ENCODE measurements at places on chromosomes 7 and 10.

- DNase-seq: no peak
Measured at GRCh38 chr7:100949227-100949932, at the start of gene MUC3A. MUC3A (plus strand) TSS chr7:100949534; CDS start chr7:100949625, 91 bp downstream.

DNA sequence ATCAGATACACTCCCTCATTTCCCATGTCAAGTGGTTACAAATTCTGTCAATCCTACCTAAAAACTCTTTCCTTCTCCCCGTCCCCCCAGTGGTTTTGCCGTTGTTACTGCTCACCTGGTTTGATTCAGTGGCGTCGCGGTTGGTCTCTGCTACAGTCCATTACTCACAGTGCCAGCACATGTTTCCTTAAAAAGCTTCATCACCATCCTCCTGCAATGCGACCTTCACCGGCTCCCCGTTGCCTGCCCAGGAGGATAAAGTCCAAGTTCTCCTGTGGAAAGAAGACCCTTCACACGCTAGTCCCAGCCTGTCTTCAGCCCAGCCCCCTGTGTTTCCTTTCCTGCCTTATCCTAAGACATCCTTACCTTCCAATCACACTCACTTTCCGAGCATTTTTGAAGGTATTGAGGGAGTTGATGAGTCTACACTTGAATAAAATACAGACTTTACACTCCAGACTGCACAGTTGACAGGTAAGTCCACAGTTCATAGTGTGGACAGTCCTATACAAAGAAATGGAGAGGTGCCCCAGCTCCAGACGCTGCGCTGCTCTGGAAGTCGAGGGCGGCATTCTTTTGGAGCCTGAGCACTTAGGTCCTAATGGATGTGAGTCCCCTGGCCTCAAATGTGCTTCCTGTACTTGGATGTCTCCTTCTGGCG, 3.4 kb upstream of the LARP4B start:
- DNase-seq: no peak

DNA sequence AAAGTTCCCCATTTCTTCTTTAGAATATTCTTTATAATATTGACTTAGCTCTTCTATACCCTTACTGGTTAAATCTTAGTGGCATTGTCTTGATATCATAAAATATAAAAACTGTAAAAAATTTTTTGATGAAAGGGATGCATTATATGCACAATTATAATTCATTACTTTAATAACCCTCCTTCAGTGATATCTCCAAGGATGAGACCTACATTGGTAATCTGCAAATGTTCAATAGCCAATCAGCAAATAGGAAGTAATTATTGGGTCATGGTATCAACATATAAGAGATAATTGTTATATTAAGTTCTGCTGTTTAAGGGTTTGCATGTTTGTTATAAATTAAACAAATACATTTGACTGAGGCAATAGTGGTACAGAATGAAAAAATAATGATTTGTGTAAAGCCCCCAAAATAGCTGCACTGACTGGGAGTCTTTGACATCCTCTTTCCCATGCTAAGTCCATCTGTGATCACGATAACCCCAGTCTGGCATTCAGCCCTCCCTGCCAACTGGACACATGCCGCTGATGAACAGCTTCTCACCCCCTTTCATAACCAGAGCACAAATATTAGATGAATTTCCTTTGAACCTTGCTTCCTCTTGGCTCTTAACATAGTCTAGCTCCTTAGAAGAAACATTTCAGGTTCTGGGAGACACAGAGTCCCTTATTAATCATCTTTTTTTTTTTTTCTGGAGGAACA, 169.5 kb downstream of the CPED1 start:
- no peak for DNase-seq

- DNase-seq: no peak
Measured at GRCh38 chr7:21969822-21970221, 24.1 kb upstream of the CDCA7L start.

DNA sequence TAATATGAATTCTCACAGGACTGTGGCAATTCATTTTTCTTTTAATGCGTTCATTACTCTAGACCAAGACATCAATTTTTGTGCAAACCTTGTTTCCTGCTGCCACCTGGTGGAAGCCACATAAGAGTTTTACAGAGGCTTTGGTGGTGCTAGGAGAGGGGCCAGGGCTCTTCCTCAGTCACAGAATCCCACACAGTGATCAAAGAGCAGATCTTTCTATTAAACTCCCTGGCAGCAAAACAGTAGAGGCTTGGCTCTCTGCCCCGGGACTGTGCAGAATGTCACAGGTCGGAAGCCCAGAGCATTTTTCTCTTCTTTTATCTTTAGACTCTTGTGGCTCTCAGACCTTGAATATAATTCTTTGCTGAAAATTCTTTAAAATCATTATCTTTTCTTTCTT, 506.4 kb upstream of the C7orf33 start:
- DNase-seq: peak; percentile 59

DNA sequence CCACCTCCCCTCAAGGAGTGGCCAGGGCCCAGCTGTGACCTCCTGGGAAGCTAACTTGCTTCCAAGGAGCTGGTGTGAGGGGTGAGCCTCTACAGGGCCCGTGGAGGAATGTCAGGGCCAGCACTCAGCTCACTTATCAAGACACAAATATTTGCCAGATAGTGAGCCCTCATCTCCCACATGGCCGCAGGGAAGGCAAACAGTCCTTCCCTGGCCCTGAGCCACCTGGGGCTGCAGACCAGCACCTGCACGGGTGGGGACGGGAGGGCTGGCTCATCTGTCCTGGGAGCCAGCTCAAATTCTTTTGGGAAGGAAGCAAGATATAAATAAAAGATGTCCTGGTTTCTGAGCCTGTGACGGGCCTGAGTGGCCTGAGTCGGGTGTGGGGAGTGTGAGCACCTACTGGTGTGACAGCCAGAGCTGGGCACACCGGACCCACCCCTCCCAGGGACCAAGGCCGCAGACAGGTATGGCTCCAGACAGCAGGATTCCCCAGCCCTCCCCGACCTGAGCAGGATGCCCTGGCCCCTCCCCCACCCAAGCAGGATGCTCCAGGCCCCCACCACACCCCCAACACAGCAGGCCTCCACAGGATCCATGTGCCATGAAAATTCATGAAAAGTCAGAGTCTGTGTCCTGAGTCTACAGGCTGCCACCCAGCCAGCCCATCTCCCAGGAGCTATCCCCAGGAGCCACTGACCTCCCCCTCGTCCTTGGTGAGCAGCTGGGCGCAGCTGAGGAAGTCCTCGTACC, 148.0 kb downstream of the MAPK8 start:
- no peak for DNase-seq

DNA sequence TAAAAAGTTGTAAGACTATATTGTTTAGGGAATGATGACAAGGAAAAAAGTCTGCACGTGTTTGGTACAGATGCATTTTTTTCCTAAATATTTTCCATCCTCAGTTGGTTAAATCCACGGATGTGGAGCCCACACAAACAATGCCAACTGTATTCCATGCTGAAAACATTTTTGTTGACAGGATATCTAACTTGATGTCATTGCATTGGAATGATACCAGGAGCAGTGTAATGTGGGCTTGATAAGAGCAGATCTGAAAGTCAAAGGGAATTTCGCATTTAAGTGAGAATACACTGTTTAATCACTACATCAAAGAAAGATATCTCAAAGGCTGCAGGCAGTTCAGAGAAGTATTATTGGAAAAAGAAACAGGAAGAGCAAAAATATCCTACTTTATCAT, 49.5 kb upstream of the TMEM140 start:
- DNase-seq: no peak

- no peak for DNase-seq
Measured at GRCh38 chr10:123970207-123970926, 78.8 kb upstream of the CPXM2 start.

- no peak for DNase-seq
Measured at GRCh38 chr7:35691827-35692307, 3.1 kb downstream of the HERPUD2 start.

- DNase-seq: no peak
Measured at GRCh38 chr10:86952106-86952505, 5.3 kb downstream of the MMRN2 start.

DNA sequence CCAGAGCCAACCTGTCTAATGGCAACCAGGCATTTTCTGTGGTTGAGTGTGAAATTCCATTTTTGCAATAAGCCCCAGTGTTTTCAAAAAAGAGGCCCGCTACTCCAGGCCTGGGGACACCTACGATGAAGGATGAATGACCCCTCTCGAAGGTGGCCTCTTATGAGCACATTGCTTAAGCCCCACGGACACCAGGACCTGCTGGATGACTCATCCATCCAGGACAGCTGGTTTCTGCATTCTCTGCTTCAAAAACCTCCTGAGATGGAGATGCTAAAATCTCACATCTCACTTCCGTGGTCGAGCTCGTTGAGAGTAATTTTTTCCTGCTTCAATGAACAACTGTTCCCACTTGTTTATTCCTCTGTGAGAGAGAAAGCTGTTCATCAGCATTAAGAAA, 150.2 kb upstream of the FZD8 start:
- no peak for DNase-seq

DNA sequence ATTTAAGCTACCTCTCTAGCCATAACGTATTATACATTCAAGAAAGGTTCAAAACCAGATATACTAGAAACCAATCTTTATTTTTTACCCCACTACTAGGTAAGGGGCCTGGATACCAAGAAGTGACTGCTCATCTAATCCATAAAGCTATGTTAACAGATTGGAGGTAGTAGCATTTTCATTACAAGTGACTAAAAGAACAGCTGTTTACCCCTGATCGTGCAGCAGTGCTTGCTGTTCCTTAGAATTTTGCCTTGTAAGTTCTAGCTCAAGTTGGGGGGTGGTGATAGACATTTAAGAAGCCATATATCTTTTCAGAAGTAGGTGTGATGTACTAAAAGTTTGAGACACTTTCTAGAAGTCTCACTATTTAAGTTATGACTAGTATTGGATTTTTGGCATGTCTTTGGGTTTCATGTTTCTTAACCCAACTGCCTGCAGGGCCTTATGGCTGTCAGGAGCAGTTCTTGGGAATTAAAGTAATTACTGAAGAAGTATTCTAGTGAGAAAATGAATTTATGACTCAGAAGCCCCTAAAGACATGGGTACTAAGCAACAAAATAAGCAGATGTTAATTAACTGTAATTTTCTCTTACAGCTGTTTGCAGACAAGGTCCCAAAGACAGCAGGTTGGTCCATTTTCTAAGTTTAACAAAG, 2.3 kb downstream of the PPIA start:
- DNase-seq: no peak

GRCh38 chr7:15977663-15978062, 291.2 kb upstream of the MEOX2 start:
- peak; percentile 3 for DNase-seq

DNA sequence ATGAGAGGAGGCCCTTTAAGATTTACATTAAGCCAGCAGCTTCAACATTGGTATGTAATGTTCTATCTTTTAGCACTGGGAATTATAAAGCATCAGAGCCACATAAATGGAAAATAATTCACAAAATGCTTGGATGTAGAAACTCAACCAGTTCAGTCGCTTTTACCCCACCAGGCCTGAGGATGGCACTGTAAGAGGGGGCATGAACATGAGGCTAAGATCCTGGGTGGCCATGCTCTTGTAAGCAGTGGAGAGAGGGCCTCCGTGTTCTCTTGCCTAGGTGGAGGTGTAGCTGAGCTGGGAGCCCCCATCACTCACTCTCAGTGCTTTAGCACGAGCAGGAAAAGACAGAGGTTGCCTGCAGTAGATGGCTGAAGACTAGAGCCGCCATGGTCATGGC, 238.8 kb downstream of the FANK1 start:
- no peak for DNase-seq

- no peak for DNase-seq
Measured at GRCh38 chr10:103761075-103761920, 94.1 kb downstream of the SH3PXD2A start.

GRCh38 chr10:128025437-128025836, 100.8 kb downstream of the MKI67 start:
- no peak for DNase-seq

DNA sequence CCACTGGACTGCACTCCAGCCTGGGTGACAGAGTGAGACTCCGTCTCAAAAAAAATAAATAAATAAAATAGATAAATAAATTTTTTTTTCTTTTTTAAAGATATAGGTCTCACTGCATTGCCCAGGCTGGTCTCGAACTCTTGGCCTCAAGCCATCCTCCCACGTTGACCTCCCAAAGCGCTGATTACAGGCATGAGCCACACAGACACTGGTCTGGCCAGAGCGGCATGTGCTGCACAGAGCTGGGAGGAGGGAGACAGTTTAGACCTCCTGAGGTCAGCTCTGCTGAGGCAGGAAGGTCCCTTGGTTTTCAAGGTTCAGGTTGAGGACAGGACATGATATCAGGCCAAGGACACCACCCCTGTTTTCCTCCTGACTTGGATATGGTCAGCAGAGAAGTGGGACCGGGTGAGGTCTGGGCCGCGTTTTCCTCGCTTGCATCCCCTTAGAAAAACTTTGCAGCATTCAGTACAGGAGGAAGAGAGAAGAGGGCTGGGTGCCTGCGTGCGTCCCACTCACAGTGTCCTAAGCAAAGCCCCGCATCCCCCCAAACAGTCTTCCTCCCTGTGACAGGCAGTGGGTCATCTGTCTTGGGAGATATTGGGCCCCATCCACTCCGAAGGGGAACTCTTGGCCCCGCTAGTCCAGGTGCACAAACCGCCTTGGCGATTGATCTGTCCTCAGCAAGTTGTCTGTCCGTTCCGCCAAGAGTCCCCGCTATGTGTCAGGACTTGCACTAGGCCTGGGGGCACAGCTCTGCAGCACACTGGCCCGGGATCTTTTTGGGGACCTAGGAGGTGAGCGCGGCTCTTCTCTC, 56.1 kb downstream of the ZNF727 start:
- no peak for DNase-seq

- no peak for DNase-seq
Measured at GRCh38 chr7:105612806-105613205, 31.5 kb upstream of the EFCAB10 start.

- no peak for DNase-seq
Measured at GRCh38 chr7:65974191-65974801, 7.7 kb downstream of the GUSB start.

DNA sequence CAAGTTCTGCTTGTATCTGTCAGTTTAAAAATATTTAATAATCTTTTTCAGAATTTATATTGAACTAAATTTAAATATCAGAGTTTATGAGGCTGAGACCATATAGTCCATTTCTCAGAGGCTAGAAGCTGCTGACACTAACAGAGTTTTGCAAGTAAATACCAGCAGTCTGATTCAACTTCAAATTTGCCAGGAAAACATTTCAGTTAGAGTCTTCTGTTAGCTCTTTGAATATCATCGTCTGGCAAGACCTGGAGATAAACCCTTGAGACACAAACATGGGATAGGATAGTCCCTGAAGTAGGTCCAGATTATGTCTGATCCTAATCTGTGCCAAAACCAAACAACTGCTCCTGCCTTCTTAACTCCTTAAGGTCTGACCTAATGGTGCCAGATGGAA, 472.8 kb upstream of the STEAP1 start:
- DNase-seq: no peak

DNA sequence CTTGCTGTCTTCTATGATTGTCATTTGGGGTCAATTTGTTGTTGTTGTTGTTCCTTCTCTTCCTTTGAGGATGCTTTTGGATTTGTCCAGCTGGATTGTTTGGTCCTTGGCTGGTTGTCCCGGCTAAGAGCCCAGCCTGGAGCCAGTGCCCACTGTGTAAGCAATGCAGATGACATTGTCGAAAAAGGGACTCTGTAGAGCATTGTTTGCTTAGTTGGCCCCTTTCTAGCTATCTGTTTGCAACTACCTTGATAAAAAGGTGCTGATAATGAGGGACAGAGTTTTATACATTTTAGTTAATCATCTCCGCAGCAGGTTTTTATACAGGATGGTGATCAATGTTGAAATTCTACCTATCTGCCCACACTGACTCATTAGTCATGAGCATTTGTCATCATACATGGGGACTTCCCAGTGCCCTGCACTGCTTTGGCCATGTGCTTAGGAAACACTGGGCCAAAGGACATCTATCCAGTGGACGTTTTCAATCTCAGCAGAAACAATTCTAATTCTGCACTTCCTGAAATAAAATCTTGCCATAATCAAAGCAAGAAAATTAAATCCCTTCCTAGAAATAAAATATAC, 311.9 kb downstream of the GRM8 start:
- DNase-seq: peak; percentile 1

- no peak for DNase-seq
Measured at GRCh38 chr10:114679552-114679951, 21.5 kb upstream of the ABLIM1 start.
